Fibroblast of skin of abdomen (primary cell): ENCODE measurements at places on chromosomes 4 and X.
A peak's percentile ranks its signal among the peaks of the same experiment; 100 is the strongest.

DNA sequence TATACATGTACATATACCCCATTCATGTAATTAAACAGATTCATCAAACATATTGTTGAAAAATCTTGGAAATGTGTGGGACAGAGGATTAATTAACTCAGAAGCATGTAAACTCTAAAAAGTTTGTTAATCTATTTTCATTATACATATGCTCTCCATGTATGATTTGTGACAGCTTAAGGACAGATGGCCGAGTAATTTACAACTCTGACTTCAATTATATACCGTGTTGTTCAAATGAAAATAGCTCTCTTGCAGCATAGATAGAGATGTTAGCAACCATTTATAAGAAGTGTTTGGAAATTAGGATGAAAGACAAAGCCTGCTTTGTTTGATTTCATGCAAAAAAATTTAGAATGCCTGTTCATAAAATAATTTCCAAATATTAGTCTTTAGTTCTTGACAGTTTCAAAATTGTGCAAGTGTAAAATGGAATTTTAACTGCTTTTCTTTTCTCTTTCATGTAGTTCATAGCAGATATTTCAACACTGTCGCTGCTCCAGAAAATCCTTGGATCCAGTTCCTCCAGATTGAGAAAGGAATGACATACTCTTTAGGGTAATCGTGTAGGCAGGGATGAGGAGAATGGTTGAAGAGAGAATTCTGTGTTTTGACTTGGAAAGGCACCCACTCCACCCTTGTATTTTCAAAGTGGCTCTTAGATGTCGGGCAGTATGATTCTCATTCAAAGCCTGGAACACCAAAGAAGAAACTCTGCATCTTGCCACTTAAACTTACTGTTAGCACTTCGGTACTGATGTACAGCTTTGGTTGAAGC is 23.1 kb downstream of the AFF2 start:
- DNase-seq = no peak

- no peak for DNase-seq
Observed at GRCh38 chr4:4887426-4887825, 28.0 kb downstream of the MSX1 start.

GRCh38 chr4:173958445-173958844 is 325.0 kb downstream of the FBXO8 start:
- DNase-seq = peak; percentile 61

GRCh38 chr4:76053730-76054129 is 17.9 kb upstream of the CXCL11 start:
- no peak for DNase-seq

- DNase-seq = no peak
Observed at GRCh38 chr4:1532549-1533395, 126.5 kb upstream of the NKX1-1 start.

DNA sequence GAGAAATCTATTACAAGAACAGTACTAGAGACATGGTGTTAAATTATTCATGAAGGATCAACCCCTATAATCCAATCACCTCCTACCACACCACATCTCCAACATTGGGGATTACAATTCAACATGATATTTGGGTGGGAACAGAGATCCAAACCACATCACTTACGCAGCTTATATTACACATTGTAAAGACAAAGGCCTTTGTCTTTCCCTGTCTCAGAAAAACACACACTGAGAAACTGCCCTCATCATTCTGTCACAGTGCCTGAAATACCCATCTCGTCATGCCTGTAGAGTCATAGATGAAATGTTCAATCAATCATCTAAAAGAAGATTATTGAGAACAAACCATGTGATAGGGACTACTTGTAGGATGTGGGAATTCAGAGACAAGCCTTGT is 558.8 kb upstream of the GRIA3 start:
- DNase-seq = peak; percentile 29

DNA sequence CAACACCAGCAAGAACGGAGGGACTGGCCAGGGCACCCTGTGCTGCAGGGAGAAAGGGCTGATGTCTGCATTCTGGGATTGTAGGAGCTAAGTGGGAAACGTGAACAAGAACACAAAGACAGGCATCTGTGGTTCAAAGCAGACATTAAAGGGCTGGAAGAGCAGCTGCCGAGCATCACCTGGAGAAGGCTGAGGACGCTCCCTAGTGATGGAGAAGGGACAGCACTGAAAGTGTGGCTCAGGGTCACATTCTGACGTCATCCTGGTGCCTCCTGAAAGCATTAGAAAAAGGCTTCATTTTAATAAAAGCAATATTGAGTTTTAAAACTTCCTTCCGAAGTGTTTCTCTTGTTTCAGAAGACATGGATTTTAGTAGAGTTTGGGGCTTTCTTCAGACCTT is 62.3 kb downstream of the CLDN22 start:
- no peak for DNase-seq

- DNase-seq = no peak
Observed at GRCh38 chr4:37665333-37666320, 20.5 kb downstream of the RELL1 start.

DNA sequence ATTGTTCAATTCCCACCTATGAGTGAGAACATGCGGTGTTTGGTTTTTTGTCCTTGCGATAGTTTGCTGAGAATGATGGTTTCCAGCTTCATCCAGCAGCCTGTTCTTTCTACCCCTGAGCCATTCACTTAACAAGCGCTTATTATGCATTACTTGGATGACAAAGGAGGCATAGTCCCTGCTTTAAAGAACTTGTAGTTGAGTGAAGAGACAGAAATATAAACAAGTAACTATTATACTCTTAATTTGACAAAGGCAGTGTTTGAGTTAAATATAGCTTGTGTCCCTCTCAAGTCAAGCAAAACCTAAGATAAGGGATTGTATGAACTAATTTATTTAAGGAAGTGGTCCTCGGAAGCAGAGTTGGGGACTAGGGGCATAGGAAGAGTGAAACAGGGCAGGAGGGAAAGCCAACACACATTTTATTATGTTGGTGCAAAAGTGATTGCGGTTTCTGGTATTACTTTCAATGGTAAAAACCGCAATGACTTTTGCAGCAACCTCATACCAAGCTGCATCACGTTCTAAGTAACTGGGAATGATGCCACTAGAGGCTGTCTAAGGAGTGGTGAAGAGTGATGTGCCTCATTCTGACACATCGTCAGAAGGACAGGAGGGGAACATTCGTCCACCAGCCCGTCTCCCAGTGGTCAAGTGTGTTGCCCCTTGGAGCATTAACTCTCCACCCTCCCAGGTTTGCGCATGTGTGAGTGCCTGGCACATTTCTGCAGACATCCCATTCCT is 41.8 kb downstream of the QDPR start:
- DNase-seq = peak; percentile 18

GRCh38 chrX:108230574-108230973 is 139.0 kb downstream of the ATG4A start:
- no peak for DNase-seq

GRCh38 chrX:54640103-54640690 is 110.2 kb downstream of the GNL3L start:
- no peak for DNase-seq

DNA sequence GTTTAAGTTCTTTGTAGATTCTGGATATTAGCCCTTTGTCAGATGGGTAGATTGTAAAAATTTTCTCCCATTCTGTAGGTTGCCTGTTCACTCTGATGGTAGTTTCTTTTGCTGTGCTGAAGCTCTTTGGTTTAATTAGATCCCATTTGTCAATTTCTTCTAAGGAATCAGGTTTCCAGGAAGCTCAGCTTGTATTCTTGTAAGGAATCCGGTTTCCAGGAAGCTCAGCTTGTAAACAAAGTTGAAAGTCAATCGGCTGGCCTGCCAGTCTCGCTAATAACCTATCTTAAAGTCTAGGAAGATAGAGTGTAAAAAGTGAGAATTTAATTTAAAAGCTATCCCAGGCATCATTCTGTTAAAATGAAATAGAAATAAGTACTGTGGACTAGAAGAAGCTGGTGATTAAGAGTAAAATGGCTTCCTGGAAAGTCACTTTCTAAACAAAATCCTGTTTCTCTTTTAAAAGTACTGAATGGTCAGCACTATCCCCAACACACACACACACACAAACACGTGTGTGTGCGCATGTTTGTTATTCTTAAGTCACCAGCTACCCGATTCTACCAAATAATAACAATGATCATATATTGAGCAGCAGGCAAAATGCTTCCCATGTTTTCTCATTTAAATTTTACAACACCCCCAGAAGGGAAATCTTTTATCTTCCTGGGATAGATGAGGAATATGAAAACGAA is 171.7 kb downstream of the PAPSS1 start:
- DNase-seq = no peak

GRCh38 chrX:63743596-63743995 is 41.4 kb downstream of the ARHGEF9 start:
- DNase-seq = no peak

DNA sequence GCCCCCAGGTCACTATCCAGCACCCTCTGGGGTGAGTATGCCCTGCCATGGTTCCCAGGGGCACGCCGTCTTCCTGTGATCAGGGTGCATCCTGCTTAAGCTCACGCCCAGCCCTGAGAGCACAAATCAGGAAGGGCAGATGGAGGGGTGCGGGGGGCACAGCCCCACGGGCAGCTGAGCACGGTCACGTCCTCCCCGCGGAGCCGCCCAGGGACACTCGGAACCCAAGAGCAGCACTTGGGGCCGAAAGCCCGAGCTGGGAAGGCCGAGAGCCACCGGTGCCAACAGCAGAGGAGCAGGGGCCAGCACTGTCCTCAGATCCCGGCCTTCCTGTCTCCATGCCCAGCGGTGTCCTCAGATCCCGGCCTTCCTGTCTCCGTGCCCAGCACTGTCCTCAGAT is 21.5 kb downstream of the NELFA start:
- no peak for DNase-seq

GRCh38 chrX:150361777-150362351 is 1.3 kb upstream of the MAMLD1 start:
- no peak for DNase-seq

DNA sequence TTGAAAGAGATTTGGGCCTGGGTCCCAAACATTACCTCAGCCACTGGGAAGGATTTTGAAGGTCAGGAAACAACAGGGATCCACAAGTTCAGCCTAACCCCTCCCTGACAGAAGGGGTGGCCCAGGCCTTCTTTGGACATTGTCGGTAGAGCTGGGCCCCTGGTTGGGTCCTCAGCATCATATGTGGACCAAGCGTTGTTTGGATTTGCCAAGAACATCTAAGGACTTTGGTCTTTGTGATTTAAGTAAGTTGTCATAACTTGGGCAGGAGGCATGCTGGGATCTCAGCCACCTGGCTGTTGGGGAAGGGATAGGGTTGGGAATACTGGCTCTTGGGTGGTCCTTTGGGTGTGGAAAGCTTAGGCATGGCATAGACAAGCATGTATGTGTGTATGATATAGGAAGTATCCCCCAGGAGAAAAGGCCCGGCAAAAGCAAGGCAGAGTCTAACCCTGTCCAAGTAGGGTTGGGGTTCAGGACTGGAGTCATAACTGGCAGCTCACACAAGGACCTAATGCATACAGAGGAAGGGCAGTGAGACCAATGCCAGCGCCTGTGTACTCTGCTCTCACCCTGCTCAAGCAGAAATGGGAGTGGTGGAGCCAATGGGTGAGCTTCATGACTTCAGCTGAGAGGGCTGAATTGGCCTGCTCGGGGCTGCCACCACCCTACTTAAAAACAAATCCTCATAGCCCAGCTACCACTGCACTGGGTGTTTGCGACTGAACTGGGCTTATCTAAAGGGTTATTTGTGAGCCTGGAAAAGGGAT is 102.8 kb downstream of the RTL5 start:
- DNase-seq = no peak

DNA sequence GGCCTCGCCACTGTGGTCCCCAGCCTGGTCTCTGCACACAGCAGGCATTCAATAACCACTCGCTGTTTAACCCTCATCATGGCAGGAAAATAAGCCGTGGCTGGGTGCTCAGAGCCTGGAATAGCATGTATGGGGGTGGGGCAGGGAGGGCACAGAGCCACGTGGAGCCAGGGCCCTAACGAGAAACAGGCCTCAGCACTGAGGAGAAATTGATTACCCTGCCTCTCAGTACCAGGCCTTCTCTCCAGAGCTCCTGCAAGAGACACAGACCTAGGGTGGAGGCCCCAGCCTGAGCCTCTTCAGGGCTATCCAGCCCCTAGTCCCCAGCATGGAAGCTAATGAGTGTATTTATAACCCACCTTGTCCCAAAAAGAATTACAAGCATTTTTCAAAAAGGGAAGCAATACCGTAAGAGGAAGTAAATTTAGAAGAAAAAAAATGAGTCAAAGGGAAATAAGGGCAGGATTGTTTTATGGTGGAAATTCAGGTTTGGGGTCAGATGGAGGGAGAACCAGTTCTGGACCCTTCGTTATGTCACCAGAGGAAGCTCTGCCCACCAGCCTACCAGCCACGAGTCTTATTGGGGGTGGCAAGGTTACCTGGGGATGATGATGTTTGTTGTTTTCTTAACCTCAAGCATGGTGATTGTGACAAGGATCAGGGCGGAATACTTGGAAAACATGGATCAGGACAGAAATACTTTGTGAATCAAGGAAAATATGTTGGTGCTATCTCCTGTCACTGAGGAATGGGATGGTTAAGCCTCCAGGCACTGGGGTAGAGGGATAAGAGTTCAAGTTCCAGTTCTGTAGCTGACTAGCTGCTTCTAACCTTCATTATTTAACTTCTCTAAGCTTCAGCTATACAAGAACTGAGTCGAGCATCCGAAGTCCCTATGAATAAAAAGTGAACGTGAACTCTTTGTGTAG is 101.9 kb upstream of the RBPJ start:
- no peak for DNase-seq

DNA sequence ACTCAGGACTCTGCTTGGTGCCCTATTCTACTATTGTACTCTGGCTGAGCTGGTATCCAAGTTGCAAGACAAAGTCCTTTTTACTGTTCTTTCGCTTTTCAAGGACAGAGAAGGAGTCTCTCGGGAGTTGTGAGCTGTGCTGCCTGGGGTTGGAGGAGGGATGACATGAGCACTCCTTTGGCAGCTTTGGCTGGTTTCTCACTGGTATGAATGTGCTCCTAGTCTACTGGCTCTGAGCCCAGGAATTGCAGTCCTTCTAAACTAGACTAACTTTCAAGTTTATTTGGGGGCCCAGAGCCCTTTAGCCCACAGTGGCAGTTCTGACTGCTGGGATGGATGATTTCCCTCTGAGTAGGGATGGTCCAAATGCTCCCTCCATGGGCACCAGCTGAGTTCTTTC is 997.1 kb downstream of the RAB28 start:
- DNase-seq = no peak

DNA sequence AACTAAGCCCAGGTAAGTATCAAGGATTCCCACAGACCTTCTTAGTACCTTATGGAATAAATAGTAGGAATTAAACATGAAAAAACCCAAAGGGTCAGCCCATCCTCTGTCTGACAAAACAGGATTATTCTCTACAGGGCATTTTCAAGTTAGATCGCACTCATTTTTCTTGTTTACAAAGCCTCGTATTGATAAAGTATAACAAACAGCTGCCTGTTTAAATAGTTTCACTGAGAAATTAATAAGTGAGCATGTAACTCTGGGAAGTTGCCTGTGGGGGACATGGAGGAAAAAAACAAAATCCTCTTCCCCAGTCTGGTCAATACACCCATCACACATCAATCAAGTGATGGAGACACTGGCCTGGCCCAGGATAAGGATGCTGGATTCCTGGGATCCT is 48.5 kb downstream of the MAML3 start:
- no peak for DNase-seq

- peak; percentile 28 for DNase-seq
Observed at GRCh38 chr4:113576947-113577678, 184.4 kb downstream of the CAMK2D start.
